ENCODE measurements at places on chromosomes 5 and 9.

GRCh38 chr5:100803397-100803796, 99.7 kb downstream of the ST8SIA4 start:
- DNase-seq: no peak

GRCh38 chr9:29208670-29209069, 1635.4 kb upstream of the C9orf72 start:
- DNase-seq: no peak

- DNase-seq: no peak
These were observed 38.4 kb downstream of the LHFPL2 start for GRCh38 chr5:78610163-78610583.

DNA sequence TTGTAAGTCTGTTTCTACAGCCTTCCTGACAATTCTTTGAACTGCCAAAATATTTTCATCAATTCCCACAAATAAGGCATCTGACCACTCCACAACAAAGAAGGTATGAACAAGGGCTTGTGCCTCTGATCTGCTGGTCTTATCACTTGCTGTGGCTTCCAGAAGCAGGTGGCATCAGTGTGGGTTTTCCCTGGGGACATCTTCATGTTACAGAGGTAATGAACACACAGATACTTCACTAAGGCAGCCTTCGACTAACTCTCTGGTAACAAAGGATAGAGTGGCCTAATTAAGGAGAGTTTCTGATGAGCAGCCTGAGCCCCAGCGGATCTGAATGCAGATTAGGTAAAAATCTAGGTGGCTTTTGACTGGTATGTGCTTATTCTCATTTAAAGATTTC, 15.2 kb upstream of the ERAP2 start:
- DNase-seq: no peak

DNA sequence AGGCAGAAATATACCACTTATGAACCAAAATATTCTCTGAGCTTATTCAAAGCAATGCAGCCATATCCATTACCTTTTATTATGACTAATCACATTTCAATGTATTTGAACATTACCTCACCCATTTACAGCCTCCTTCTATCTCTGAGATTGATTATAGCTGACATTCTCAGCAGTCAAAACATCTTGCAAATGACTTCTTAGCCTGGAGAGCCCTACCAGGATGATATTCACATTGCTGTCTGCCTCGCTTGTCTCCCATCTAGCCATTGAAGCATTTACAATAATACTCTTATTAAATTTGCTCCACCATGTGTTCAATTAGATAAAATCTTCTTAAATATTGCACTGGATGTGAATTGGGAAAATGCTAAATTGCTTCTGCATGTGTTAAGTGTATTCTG, 1879.9 kb upstream of the ACO1 start:
- no peak for DNase-seq

DNA sequence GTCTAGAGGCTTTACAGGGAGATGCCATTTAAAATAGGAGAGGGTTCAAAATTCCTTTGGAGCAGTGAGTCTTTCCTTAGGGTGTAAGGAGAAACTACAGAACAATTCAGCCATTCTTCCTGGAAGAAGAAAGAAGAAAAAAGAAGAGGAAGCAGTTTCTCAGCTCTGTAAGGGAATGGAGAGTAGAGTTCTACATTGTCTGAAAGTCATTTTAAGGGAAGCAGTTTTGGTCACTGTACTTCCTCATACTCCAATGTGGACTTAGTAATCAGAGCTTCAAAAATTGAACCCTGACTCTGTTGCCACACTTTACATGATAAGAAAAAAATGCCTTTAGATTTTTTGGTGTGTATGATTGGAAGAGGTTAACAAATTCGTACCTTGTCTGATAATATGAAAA, 122.4 kb downstream of the LRRC70 start:
- no peak for DNase-seq

- no peak for DNase-seq
These were observed 158.7 kb upstream of the IER5L start for GRCh38 chr9:129336601-129337331.

- no peak for DNase-seq
These were observed 58.6 kb downstream of the WDR70 start for GRCh38 chr5:37437711-37438110.

GRCh38 chr9:124183772-124184171, 74.0 kb upstream of the NEK6 start:
- DNase-seq: no peak

DNA sequence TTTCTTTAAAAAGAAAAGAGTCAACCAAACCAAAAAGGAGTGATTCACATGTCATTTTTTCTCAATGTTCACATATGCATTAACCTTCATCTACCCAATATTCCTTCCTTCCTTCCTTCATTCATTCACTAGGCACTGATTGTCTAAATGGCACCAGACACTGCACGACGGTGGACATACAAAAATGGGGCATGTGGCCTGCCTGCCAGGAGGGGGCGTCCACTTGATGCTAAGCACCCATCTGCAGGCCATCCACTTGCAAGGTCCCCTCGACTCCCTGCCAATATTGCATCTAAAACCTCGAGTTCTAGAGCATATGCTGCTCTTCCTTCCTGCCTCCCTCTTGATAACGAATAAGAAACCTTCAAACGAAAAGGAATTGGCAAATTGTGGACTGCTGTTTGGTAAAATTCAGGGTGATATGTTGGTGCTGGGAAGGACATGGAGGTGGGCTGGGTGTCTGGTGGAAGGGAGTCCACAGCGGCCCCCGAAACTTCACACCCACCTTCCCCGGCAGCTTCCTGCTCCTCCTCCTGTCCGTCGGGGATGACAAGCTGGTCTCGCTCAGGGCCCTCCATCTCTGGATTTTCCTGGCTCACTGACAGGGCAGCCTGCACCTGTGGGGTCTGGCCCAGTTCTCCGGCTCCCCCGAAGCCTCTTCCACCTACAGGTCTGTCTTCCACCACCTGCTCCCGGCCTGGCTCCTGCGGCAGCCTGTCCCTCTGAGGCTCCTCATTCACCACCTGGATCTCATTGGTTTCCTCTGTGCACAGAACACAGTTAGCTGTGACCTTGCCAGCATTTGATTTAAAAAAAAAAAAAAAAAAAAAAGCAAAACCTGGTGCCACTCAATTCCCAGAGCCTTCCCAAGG, 64.3 kb downstream of the GOLM1 start:
- DNase-seq: no peak
